RKO (cell line): ENCODE measurements at places on chromosomes 12 and 14.

DNA sequence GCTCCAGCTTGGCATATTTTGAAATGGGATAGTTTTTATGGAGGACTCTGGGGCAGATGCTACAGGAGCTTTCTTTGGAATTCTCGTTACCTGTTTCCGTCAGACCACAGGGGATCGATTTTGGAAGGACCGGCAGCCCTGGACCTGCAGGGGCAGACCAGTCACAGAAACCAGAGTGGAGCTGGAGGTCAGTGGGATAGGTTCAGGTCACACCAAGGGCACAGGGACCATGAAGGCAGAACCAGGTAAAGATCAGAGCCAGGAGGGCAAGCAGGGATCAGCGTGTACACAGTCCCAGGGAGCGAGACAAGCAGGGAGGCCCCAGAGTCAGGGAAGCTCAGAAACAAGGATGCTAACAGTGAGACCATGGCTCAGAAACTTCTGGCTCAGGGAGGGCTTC, 45.5 kb downstream of the TSPAN11 start:
- DNase-seq = no peak

DNA sequence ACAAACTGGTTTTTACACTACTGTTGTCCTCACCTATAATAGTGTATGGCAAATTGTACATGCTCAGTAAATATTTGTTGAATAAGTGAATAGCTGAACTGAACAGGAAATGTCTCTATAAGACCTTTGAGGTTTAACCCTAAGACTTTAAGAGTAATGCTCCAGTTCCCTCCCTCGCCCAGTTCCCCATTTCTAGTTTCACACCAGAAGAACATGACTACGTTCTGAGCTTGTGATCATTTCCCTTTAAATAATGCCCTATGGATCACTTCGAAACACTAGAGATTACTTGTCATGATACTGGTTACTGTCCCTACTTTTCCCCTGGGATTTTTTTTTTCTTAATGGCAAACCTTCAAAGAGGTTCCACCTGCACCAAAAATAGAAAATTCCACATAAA, 69.3 kb downstream of the PRKD1 start:
- no peak for DNase-seq

DNA sequence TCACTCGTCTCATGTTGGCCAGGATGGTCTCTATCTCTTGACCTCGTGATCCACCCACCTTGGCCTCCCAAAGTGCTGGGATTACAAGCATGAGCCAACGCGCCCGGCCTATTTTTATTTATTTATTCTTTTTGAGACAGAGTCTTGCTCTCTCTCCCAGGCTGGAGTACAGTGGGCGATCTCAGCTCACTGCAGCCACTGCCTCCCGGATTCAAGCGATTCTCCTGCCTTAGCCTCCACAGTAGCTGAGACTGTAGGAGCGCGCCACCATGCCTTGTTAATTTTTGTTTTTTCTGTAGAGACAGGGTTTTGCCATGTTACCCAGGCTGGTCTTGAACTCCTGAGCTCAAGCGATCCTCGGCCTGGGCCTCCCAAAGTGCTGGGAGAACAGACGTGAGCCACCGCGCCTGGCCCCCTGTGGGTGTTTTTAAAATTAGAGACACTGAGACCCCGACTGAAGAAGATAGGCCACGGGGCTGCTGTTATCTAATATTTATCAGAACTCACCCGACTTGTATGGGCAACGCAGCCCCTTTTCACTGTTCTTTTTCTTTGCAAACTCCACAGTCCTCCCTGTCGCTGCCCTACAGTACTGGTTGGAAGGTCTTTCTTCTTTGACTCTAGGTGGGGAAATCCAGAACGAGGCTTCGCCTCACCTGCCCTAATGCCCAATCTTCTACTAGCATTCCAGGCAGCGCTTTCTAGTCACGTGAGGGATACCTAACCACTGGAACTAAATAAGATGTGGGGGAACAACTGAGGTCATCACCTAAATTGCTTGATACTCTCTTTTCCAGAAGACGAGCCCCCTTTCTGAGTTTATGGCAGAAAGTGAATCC, 1.4 kb upstream of the GABARAPL1 start:
- peak; percentile 45 for DNase-seq

- DNase-seq = no peak
These were observed 16.1 kb downstream of the CLSTN3 start for GRCh38 chr12:7146228-7146627.

- peak; percentile 35 for DNase-seq
These were observed 933.8 kb downstream of the TMEM121 start for GRCh38 chr14:106459971-106460730.

GRCh38 chr14:104034976-104035699, 50.4 kb upstream of the ASPG start:
- no peak for DNase-seq

- DNase-seq = no peak
These were observed 41.9 kb downstream of the KCNA1 start for GRCh38 chr12:4951601-4952000.

DNA sequence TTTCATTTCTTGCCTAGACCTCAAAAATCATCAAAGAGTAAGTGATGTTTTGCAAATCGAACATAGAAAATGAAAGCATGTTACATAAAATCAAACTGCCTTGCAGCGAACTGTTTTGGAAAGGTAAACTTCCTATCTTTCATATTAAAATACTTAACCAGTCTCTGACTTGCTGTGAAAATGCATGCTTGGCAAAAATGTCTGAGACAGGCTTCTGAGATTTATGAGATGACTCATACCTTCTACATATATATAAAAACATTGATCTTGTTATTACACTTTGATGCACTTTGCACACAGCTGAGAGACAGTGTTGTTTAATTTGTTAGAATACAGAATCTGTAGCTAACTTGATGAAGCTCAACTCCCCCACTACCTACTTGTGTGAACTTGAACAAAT, 179.1 kb downstream of the KITLG start:
- DNase-seq = no peak

- no peak for DNase-seq
These were observed 45.3 kb downstream of the LRP6 start for GRCh38 chr12:12221560-12221959.

DNA sequence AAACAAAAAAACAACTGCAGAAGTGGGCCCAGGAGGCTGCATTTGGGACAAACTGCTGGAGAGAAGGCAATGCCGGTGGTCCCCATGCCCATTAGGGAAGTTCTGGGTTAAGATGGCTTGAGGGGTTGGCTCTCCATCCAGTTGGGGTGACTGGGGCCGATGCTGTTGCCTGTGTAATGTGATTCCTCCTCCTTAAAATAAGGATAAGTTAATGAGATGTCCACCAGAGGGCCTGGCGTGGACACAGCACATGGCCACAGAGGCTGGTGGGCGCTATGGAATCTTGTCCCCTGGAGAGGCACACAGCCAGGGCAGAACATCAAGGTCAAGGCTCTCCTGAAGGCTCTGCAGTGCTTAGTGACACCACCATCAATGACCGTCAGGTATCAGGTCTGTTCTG, 1.0 kb upstream of the TESC start:
- peak; percentile 63 for DNase-seq

GRCh38 chr14:54300881-54301280, 95.9 kb upstream of the CDKN3 start:
- DNase-seq = no peak

GRCh38 chr14:93234798-93235197, 27.7 kb downstream of the UBR7 start:
- peak; percentile 96 for DNase-seq

GRCh38 chr12:90174198-90174510, 465.5 kb upstream of the ATP2B1 start:
- DNase-seq = no peak

DNA sequence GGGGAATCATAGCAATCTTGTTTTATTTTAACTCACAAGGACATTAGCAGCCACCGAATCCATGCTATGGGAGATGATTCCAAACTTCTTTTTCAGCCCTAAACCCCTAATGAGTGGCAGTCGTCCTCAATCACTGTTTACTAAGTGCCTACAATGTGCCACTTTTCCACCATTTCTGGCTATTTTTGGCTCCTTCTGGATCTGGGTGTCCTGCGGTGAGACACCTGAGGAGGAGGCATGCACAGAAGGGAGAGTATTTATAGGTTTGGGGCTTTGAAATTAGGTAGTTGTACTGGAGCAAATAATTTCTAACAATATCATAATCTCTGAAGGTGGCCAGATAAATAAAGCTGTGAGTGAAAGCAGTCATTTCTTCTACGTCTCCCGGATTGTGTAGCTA, 1125.6 kb downstream of the BCL11B start:
- DNase-seq = no peak

DNA sequence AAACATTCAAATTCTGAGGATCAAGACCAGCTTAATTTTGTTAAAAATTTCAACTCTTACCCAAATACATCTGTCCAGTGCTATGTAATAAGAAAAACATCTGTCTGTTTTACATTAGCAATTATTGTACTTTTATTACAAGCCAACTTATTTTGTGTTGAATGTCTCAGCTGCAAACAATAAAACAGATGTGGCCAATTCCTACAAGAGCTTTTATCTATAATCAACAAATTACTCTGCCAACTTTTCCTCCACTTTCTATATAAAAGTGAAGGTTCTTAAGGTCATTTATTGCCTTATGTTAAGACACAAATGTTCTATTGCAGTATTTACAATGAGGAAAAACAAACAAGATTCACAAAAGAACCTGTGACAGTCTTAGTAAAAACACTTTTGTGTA, 72.7 kb downstream of the NOVA1 start:
- no peak for DNase-seq

DNA sequence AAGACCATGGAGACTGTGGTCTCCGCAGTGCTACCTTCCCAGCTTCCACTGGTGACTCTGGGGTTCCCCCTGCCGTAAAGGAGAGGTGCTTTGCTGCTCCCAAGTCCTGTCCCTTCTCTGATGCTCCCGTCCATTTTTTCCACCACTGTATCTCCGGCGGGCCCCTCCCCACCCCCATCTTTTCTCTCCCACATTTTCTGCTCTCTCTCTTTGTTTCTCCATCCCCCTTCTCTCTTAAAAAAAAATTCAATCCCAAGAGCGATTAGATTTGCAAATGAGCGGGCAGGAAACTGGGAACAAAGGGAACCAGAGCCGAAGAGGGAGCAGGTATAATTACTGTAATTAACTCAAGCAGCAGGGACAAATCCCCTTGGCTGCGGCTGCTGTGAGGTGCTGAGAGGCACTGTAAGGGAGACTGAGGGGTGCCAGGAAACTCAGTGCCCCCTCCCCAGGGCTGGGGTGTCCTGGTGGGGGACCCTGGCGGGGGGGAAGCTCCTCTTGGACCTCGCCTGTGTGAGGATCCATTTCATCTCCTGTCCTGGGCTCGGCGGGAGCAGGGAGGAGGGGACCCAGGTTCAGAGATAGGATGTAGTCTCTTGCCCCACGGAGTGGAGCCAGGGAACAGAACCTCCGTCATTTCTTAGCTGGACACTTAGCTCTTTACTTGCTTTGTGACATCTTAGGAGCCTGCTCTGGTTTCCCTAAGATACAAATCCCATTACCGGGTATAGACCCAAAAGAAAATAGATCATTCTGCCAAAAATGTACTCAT, 140.4 kb upstream of the NRXN3 start:
- DNase-seq = no peak

- no peak for DNase-seq
These were observed 222.7 kb upstream of the SOX5 start for GRCh38 chr12:24172031-24172772.

DNA sequence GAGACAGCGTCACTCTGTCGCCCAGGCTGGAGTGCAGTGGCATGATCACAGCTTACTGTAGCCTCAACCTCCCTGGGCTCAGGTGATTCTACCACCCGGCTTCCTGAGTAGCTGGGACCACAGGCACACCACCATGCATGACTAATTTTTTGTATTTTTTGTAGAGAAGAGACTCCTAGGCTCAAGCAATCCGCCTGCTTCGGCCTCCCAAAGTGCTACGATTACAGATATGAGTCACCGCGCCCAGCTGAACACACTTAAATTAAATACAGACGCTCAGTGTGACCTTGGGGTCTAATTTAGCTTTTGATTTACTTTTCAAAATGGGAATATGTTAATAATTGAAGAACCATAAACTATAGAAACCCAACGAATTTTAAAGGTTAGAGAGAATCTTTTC, 77.2 kb downstream of the C2CD5 start:
- DNase-seq = no peak

GRCh38 chr12:116143909-116144308, 133.6 kb downstream of the MED13L start:
- DNase-seq = no peak

DNA sequence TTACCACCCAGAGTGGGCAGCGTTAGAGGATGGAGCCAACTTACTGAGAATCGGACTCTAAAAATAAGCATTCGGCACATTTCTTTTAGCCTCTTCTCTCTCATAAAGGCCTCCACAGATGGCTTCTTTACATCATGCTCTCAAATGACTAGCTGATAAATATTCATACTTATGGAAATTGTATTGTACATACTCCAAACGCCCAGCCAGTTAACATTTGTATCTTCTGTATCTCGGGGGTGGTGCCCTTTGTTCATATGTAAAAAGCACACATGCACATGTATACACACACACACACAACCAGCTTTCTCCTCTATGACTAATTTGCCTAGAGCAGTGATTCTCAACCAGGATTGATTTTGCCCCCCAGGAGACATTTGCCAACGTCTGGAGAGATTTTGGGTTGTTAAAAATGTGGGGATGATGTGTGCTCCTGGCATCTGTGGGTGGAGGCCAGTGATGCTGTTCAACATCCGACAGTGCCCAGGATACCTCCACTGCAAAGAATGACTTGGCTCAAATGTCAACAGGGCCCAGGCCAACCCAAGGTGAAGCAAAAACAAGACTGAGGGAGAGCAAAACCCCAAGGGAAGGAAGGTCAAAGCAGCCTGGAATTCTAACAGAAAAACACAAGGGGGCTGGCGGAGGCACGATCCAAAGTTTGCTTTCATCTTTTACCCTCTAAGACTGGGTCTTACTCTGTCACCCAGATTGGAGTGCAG, 15.2 kb upstream of the CDK2AP1 start:
- no peak for DNase-seq

DNA sequence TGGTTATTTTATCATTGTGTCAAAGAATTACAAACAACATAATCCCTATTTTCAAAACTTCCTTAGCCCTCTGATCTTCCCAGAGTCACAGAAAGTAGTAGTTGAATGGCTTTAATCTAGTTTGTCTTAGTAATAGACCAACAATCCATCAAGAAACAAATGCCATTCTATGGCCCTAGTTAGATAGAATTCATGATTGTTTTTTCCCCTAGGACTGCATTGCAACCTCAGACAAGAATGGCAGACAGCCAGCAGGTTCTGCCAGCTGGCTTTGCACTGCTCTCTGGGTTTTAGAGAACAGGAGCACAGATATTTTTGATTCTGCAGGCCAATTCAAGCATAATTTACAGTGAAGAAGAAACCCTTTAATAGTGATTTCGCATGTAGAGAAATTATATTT, 33.8 kb downstream of the SYT1 start:
- no peak for DNase-seq

- no peak for DNase-seq
These were observed 67.5 kb downstream of the CHST11 start for GRCh38 chr12:104524034-104524832.
